Activated CD4-positive, alpha-beta T cell treated with anti-CD3 and anti-CD28 coated beads, Interleukin-2, amount 10 ng/mL, durations not matched to agents 7 days and 5 days (primary cell): ENCODE measurements at places on chromosomes 2 and 18. TPM values are rescaled to one million over a fixed set of nuclear protein-coding genes. Genes with fewer than 3 reads are reported as not detected.

- no peaks in the 10 kb centered on the region for H3K36me3 ChIP-seq
- H3K27me3 ChIP-seq: peaks cover 2% of the 10 kb centered on the region
- no peak overlapping the region for H3K4me3 ChIP-seq
- no peak overlapping the region for H3K27ac ChIP-seq
- no peaks in the 10 kb centered on the region for H3K4me1 ChIP-seq
Measured at GRCh38 chr2:189128970-189129369, 50.6 kb downstream of the COL5A2 start.

GRCh38 chr2:24571828-24572442 is 80.9 kb downstream of the NCOA1 start:
- no peak overlapping the region for H3K27ac ChIP-seq
- H3K27me3 ChIP-seq: no peaks in the 10 kb centered on the region
- H3K4me1 ChIP-seq: peaks cover 26% of the 10 kb centered on the region
- peaks cover 6% of the 10 kb centered on the region for H3K36me3 ChIP-seq
- no peak overlapping the region for H3K4me3 ChIP-seq
- no peak for DNase-seq

- peaks cover 15% of the 10 kb centered on the region for H3K27me3 ChIP-seq
- H3K36me3 ChIP-seq: no peaks in the 10 kb centered on the region
- no peak for DNase-seq
- H3K4me3 ChIP-seq: no peak overlapping the region
Measured at GRCh38 chr2:176390276-176391147, 121.3 kb downstream of the MTX2 start.

DNA sequence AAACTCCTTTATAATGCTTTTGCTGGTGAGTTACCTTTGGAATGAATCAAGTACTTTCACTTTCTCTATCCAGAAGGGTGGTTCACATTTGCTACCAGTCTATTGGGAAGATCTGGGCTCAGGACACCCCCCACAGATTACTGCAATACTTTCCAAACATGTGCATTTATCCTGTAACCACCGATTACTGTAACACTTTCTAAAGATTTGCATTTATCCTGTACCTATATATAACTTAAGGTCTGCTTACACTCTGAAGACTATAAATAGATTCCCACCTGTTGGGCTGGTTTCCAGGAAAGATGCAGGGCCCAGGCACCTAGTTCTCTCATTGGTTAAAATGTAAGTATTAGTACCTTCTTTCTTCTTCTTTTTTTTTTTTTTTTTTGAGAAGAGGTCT is 113.0 kb upstream of the NEDD4L start:
- H3K36me3 ChIP-seq: no peaks in the 10 kb centered on the region
- DNase-seq: no peak
- no peak overlapping the region for H3K4me3 ChIP-seq

- H3K27me3 ChIP-seq: no peaks in the 10 kb centered on the region
- H3K27ac ChIP-seq: no peak overlapping the region
- no peak for DNase-seq
Measured at GRCh38 chr18:67143028-67143427, 373.5 kb downstream of the DSEL start.

DNA sequence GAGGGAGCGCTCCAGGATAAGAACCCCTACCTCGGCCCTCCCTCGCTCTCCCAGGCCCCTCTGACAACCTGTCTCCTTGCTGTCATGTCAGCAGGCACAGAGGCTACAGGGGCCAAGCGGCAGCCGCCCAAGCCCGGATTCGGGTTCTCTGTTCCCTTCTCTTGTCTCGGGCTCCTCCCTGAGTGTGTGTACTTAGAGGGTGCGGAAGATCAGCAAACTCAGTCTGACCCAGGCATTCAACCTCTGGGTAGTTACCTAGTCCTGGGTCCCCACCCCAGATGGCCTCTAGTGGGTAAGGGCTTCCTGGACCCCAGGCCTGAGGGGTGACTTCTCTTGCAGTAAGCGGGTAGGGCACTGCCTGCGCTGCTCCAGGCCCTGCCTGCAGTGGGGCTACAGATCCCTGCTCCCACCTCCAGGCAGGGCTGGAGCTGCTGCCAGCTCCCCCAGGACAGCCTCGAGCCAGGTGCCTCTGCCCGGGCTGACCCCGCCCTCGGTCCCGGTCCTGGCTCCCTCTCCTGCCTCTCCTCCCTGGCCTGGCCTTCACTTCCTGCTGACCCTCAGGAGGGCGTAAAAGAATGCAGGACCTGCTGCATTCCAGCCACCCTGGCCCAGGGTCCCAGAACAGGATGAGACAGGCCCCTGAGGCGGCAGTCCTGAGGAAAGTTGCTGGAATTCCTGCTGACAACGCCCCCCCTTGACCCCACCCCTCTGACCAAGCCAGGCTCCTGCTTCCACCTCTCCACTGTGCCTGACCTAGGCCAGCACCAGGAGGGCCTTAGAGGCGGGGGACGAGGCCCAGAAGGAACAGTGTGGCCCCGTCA is 22.0 kb downstream of the GPC1 start:
- H3K36me3 ChIP-seq: no peaks in the 10 kb centered on the region
- H3K4me1 ChIP-seq: peaks cover 2% of the 10 kb centered on the region
- H3K4me3 ChIP-seq: no peak overlapping the region
- no peak for DNase-seq

GRCh38 chr18:22169889-22170420 is 566 bp downstream of the GATA6 start:
- H3K27me3 ChIP-seq: peaks cover 78% of the 10 kb centered on the region
- peak overlapping the region; percentile 76 for H3K4me3 ChIP-seq
- no peaks in the 10 kb centered on the region for H3K36me3 ChIP-seq
- peaks cover 18% of the 10 kb centered on the region for H3K4me1 ChIP-seq
- H3K27ac ChIP-seq: peak overlapping the region; percentile 46
- DNase-seq: no peak

DNA sequence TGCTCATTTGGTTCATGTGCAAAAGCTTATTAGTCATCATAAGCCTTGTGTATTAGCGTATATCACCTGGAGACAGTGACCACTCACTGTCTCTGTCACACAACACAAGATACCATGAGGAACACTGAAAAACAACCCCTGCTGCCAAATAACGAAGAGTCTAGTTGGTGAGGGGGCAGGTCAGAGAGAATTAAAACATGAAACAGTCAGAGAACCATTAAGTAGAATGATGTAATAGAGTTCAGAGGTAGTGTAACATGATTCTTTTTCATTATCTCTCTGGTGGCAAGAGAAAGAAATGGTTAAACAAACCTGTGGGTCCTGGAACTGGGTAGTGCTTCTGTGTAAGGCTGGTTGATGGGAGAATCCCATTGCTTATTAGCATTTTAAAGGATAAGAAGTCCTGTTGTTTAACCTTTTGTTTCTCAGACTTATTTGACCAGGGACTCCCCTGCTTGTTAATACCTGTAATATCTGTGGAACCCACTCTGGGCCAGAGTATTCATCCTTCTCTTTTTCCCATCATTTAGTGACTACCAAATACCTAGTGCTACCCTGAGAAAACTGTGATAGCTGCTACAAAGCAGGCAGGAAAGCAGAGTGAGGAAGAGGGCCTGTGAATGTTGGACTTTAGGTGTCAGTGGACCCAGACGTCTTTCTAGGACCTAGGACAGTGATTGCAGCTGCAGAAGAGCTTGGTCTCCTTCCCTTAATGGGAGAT is 38.0 kb downstream of the PTRHD1 start:
- peaks cover 6% of the 10 kb centered on the region for H3K36me3 ChIP-seq
- no peak overlapping the region for H3K27ac ChIP-seq
- H3K4me1 ChIP-seq: no peaks in the 10 kb centered on the region
- no peaks in the 10 kb centered on the region for H3K27me3 ChIP-seq
- no peak overlapping the region for H3K4me3 ChIP-seq
- DNase-seq: no peak

GRCh38 chr2:9260464-9260918 is 53.9 kb downstream of the ASAP2 start:
- H3K27me3 ChIP-seq: peaks cover 3% of the 10 kb centered on the region
- DNase-seq: no peak
- no peaks in the 10 kb centered on the region for H3K36me3 ChIP-seq
- no peak overlapping the region for H3K27ac ChIP-seq
- H3K4me3 ChIP-seq: no peak overlapping the region

DNA sequence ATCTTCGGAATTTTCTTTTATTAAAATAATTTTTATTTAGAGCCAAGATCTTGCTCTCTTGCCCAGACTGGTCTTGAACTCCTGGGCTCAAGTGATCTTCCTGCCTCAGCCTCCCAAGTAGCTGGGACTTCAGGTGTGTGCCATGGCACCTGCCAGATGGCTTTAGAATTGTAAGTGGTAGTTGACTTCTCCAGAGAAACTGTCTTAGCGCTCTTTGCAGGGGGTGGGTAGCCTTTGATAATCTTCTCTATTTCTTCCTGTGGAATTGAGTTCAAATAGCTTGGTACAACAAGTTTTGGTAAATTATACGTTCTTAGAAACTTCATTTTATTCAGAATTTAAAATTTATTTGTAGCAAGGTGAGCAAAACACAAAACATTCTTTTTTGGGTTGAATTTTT is 113.3 kb downstream of the LDLRAD4 start:
- H3K27ac ChIP-seq: no peak overlapping the region
- no peak for DNase-seq
- H3K36me3 ChIP-seq: peaks cover 10% of the 10 kb centered on the region

GRCh38 chr2:95061119-95061512 is 35.6 kb downstream of the MAL start:
- peak overlapping the region; percentile 91 for H3K27ac ChIP-seq
- H3K36me3 ChIP-seq: peaks cover 3% of the 10 kb centered on the region
- DNase-seq: no peak

GRCh38 chr2:88897715-88898114 is 206.2 kb downstream of the RPIA start:
- H3K4me1 ChIP-seq: no peaks in the 10 kb centered on the region
- peaks cover 15% of the 10 kb centered on the region for H3K27me3 ChIP-seq
- H3K27ac ChIP-seq: no peak overlapping the region
- no peaks in the 10 kb centered on the region for H3K36me3 ChIP-seq
- no peak overlapping the region for H3K4me3 ChIP-seq

DNA sequence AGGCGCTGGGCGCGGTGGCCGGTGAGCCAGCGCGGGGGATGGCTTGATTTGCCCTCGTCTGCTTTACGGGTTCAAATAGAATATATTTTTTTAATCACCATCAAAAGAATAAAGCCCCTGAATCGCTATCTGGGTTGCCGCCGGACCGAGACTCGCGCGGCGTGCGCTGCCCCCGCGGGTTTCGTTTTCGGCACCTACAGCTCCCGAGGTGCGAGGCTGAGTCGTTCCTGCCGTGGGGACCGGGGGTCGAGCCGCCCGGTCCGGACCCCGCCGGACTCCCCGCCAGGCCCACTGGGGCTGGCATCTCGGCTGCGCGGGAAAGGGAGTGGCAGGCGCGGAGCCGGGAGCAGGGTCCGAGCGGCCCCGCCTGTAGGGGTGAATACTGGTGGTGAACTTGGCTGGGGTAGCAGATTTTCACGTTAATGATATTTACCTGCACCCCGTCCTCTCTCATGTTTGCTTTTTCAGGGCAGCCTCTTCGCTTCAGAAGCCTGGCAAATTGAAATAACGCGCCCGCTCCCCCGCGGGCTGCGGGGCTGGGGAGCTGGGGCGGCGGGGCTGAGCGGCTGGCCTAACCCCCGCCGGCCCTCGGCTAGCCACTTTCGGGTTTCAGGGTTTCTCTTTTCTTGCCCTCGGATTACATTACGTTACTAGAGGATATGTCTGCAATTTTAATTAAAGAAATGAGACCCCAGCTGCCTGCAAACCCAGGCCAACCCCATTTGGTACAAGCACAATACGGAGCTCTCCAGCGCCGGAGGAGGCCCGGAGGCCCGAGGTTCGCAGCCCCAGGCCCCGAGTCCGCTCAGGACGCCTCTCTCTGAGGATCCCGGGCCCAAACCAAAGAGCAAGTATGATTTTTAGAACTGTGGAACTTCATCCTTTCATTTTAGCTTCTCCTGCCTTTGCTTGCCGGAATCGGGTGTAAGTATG is 1.7 kb upstream of the CELF4 start:
- peaks cover 65% of the 10 kb centered on the region for H3K27me3 ChIP-seq
- no peak overlapping the region for H3K4me3 ChIP-seq
- DNase-seq: no peak
- no peaks in the 10 kb centered on the region for H3K36me3 ChIP-seq

DNA sequence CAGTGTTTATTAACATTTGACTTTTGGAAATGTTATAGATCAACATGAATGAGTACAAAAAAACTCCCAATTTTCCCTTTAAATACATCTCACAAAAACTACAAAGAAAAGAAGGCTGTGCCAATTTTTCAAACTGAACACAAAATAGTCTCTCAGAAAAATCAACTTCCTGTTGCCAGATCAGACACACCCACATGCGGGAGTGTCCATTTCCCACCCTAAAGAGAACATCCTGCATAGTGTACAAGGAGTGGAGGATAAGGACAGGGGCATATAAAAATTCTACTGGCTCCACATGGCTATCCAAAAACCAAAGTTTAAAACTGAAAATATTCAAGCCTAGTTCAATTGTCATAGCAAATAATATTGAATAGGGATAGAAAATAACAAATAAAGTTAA is 165.3 kb downstream of the ATAD2B start:
- no peaks in the 10 kb centered on the region for H3K27me3 ChIP-seq
- peaks cover 28% of the 10 kb centered on the region for H3K36me3 ChIP-seq
- peak overlapping the region; percentile 47 for H3K27ac ChIP-seq
- peaks cover 12% of the 10 kb centered on the region for H3K4me1 ChIP-seq

- no peaks in the 10 kb centered on the region for H3K36me3 ChIP-seq
- no peak overlapping the region for H3K27ac ChIP-seq
- H3K4me1 ChIP-seq: no peaks in the 10 kb centered on the region
Measured at GRCh38 chr2:120858361-120859106, 122.9 kb downstream of the GLI2 start.

DNA sequence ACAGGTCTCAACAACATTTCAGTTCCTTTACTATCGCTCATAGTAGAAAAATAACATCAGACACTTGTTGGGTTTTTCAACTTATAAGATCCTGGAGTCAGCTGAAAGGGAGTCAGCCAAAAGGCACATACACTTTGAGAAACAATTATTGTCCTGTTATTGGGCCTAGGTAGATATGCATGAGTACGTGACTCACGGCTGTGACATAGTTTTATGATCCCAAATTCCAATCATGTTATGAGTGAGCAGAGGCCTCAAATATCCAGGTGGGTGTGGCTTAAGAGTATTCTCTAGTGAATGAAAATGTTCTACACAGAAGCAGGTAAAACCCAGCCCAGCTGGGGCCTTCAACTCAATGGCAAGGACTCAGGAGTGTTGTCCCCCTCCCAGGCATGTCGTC is 27.2 kb downstream of the SERPINB8 start:
- H3K4me3 ChIP-seq: no peak overlapping the region
- peaks cover 2% of the 10 kb centered on the region for H3K27me3 ChIP-seq
- no peak overlapping the region for H3K27ac ChIP-seq
- peaks cover 4% of the 10 kb centered on the region for H3K36me3 ChIP-seq
- H3K4me1 ChIP-seq: no peaks in the 10 kb centered on the region

DNA sequence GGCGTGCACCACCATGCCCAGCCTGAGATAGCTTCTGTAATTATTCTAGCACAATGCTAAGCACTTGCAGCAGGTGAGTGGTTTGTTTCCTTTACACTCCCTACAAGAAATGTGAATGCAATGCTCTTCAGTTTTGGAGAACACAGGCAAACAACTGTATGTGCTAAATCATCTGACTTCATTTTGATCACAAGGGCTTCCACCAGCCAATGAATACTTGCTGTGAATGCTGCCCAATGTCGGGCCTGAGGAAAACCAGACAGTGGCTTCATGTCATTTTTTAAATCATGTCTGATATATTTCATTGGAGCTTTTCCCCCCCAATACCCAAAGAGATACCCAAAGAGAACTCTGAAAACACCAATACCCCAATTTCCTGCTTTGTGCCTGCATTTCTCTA is 155.6 kb upstream of the XPO1 start:
- no peak for DNase-seq
- H3K4me3 ChIP-seq: peak overlapping the region; percentile 75
- peaks cover 12% of the 10 kb centered on the region for H3K4me1 ChIP-seq
- H3K36me3 ChIP-seq: no peaks in the 10 kb centered on the region

GRCh38 chr18:27223526-27224291 is 38.6 kb upstream of the CHST9 start:
- no peak for DNase-seq
- H3K4me1 ChIP-seq: no peaks in the 10 kb centered on the region
- no peaks in the 10 kb centered on the region for H3K27me3 ChIP-seq

The EGR4 gene
- not detected for total RNA-seq

The CDK15 gene
- not detected for total RNA-seq

The UGT1A5 gene
- total RNA-seq: not detected

The PDE11A gene
- total RNA-seq: not detected
